ENCODE measurements at places on chromosomes 5 and 9. TPM values are rescaled to one million over a fixed set of nuclear protein-coding genes. Genes with fewer than 3 reads are reported as not detected.
A peak's percentile ranks its signal among the peaks of the same experiment; 100 is the strongest.

DNA sequence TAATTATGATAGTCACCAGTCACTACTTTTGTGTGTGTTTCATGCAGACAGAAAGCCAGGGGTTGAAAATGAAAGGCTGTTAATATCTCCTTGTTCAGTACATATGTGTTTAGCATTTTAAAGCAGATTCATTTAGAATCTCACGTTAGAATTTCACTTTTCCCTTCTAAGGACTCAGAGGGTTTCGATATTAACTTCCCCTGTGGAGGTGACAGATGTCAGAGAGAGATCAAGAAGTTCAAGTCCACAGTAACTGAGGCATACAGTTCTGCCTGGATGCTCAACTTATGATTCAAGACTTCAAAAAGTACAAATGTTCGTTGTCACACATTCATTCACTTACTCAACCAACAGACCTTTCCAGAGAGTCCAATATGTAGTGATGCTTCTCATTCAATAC lies 251.1 kb downstream of the EBF1 start:
- no peak for DNase-seq

DNA sequence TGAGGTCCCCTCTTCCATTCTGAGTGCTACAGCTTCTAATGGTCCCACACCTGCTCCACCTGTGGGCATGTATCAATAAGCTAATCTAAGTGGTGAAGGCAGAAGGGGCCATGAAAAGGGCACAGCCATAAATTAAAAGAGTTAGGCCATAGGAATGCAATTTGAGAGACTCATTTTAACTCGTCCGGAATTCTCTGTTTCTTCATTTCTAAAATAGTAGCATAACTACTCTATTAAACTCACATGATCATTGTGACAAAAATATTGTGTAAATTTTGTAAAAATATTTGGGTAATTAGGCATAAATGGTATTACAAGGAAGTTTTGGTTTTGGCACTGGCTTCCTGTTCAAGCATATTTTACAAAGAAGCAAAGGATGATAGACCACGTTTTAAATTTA lies 103.1 kb upstream of the TXNDC8 start:
- no peak for DNase-seq

GRCh38 chr5:179308563-179309382 lies 36.5 kb downstream of the ADAMTS2 start:
- no peak for DNase-seq

Gene CENPP
- 10.0 TPM for total RNA-seq

GRCh38 chr5:135824541-135825041 lies 9.9 kb upstream of the SLC25A48 start:
- no peak for DNase-seq

Gene ESM1
- 0.15 TPM for total RNA-seq

GRCh38 chr5:75460532-75460931 lies 50.9 kb downstream of the CERT1 start:
- no peak for DNase-seq

- DNase-seq = no peak
Measured at GRCh38 chr9:119368681-119369581, at the start of gene BRINP1. Gene BRINP1 (minus strand): TSS chr9:119369435. CDS start chr9:119313355, 56,080 bp downstream.

DNA sequence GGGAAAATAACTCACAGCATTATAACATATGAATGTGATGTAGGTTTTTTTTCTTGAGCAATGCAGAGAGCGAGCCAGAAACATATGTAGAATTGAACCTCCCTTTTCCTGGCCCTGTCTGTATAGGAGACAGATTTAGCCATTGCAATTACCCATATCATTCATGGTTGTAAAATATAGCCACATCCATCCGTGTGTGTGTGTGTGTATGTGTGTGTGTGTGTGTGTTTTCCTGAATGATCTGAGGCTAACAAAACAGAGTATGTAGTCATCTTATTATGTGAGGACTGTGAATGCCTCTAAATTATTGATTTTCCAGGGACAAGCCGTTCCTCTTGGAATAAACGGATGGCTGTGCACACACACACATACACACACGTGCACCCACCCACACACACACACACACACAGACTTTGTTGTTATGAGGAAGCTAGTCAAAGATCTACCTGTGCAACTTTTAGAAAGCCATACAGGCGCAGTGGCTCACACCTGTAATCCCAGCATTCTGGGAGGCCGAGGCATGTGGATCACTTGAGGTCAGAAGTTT lies 11.7 kb upstream of the DENND1A start:
- no peak for DNase-seq

- no peak for DNase-seq
Measured at GRCh38 chr9:102740578-102740977, 254.6 kb upstream of the CYLC2 start.

- DNase-seq = no peak
Measured at GRCh38 chr9:109252291-109252690, 68.6 kb downstream of the EPB41L4B start.

GRCh38 chr5:115656404-115656803 lies 30.6 kb upstream of the TMED7 start:
- DNase-seq = no peak

DNA sequence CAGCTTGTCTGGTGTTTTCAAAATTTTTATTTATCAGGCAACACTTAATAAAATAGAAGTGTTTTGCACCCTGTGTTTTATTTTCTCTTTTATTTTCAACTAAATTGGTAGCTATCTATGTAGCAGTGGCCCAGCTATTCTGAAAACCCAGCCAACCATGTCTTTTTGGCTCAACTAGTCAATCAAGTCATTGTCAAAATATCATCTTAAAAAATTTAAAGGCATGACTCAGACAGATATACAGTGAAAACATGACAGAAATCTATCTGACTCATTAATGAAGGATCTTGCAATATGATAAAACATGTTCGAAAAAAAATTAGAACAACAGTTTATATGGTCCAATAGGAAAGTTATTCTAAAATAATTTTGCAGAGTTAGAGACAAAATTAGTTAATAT lies 75.1 kb downstream of the HSD17B4 start:
- DNase-seq = no peak

Gene TEX48
- not detected for total RNA-seq

Gene CCDC192
- not detected for total RNA-seq

GRCh38 chr5:113068559-113068958 lies 92.0 kb downstream of the DCP2 start:
- DNase-seq = no peak

DNA sequence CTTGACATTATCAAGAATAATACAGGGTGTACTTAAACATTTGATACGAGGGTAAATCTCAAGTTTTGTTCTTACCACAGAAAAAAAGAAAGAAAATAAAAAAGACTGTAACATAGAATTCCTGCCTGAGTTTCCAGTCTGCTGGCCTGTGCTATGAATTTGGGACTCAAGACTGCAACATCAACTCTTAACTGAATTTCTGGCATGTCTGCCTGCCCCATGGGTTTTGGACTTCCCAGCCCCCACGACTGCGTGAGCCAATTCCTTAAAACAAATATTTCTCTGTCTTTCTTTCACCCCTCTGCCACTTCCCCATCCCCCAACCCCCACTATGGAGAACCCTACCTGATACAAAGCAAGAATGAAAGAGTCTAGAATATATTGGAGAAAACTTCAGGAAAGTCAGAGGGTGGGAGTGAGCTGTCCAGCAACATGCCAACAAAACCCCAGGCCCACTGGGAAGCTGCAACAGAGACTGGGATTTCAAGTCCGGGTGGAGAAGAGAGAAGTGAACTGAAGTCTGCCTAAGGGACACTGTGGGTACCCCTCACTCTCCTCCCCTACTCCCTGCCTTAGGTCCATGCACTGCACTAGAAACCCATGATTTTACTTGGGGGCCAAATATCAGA lies 43.0 kb downstream of the MARCHF3 start:
- DNase-seq = no peak

- DNase-seq = no peak
Measured at GRCh38 chr5:119360905-119361593, 5.2 kb downstream of the TNFAIP8 start.

- peak; percentile 50 for DNase-seq
Measured at GRCh38 chr9:120532475-120532874, 47.5 kb downstream of the CDK5RAP2 start.

DNA sequence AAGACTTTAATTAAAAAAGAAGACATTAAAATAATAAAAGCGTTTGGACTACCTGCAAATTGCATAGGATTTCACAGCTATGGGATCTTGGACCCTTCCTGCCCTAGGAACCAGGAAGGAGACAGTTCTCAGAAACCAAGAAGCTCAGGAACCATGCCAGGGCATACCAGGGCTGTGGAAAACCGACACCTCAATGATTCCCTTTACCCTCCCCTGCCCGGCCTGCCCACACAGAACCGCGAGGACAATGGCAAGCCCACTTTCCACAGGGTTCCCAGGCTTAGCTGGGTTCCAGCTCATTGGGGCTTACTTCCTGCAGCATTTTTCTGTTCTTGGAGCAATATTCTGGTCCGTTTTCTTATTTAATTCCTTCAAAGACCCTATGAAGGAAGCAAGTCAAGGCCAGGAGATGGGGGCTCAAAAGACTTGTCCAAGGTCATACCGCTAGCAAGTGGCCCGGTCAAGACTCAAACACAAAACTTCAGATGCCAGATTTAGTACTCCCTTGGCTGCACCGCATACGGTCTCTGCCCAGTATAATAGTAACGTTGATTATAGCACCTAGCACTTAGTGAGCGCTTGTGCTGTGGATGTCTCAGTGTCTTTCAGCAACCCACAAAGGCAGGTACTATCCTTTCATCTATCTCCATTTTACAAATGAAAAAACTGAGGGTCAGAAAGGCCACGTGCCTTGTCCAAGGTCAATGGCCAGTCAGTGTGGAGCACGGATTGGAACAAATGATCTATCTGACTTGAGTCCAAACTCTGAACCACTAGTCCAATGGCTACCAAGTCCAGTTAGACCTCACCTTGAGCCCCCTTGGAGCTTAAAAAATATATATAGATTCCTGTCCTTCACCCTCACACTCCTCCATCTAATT lies 6.8 kb downstream of the FAT2 start:
- no peak for DNase-seq

GRCh38 chr5:158224253-158224652 lies 365.3 kb upstream of the CLINT1 start:
- DNase-seq = no peak

GRCh38 chr5:171738501-171738900 lies 47.1 kb upstream of the SMIM23 start:
- no peak for DNase-seq

Gene FOXD4L5
- total RNA-seq = 0.37 TPM

Gene TRIM7
- total RNA-seq = 10.4 TPM

Gene ZNF883
- total RNA-seq = 1.7 TPM

GRCh38 chr5:1184481-1184880 lies 16.9 kb upstream of the SLC6A19 start:
- no peak for DNase-seq

Gene IFNA16
- total RNA-seq = not detected

Gene CMYA5
- 0.88 TPM for total RNA-seq

DNA sequence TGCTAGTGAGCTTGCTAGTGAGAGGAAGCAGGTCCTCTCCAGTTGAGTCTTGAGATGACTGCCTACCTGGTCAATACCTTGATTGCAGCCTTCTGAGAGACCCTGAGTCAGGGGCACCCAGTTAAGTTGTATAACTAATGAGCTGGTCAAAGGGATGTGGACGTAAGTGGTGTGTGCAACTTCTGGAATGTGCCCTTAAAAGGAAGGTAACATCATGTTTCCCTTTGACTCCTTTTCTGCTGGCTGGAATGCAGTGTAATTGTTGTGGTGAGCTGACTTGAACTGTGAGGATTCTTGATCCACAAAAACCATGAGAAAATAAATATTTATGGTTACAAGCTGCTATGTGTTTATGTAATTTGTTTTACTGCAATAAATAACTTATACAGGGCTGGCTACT lies 2.4 kb upstream of the SNX2 start:
- peak; percentile 67 for DNase-seq

DNA sequence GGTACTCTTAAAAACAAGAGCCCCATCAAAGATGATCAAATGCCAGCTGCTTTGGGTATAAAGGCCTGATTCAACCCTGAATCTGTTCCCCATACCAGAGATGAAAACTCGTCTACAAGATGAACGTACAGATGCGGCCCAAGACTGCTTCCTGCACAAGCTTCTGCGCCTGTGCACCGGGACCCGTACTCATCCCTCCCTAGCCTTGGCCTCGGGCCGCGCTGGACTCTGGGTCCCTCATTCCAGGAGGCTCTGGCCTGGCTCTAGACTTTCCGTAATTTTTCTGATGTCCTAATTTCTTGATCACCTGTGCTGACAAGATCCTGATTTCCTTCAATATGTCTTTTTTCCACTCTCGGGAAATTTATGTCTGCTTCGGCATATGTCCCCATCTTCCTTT lies 612.3 kb downstream of the BNC2 start:
- DNase-seq = no peak
